ENCODE measurements at places on chromosomes 2 and 18.

DNA sequence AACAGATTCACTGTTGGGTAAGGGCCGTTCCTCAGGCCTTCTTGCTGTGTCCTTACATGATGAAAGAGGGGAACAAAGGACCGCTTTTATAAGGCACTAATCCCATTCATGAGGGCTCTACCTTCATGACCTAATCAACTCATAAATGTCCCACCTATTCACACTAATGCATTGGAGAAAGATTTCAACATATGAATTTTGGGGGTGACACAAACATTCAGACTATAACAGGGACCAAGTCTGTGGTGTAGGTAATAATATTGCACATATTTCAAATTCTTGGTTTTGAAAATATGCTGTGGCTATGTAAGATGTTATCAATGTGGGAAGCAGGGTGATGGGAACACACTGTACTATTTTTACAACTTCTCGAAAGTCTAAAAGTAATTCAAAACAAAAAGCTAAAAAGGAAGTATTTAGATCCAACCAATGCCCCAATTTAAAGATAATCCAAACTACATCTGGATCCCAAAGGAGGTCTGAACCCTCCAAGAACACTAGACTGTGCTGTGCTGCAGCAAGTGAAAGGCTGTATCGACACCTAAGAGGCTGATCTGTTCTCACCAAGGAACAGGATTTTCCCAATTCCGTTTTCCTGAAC is 82.4 kb upstream of the TGIF1 start:
- no peak for DNase-seq

DNA sequence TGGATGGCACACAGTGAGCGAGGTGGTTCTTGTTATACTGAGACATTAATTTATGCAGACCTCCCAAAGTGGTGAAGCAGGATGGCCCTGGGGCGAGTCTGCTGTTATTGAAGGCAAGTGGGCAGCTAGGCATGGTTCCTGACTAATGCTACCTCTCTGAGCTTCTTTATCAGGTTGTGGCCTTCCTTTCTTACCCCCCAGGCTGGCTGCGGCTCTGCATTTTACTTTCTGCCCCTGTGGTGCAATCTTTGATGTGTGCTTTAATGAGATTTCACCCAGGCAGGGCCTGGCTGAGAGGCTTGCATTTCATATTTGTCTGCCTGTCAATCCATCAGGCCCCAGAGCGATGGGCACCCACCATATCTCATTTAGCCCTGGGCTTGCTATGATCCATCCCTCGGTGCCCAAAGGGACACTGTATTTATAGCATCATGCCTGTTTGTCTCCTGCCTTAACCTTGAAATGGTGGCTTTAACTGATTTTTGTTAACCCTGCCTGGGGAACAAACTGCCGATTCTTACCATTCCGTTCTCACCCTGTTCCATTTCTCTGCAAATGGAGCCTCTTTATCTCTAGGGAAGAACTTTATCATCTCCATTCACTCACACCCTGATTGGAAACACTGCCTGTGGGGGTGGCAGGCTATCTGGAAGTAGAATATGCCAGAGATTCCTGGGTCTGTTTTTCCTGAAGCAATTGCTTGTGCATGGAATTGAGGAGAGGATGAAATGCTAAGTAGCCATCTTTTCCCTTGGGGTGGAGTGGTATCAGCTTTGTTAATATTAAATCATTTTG is 316.2 kb upstream of the THSD7B start:
- no peak for DNase-seq

GRCh38 chr2:73746877-73747208 is 9.7 kb upstream of the TPRKB start:
- DNase-seq, result no peak

DNA sequence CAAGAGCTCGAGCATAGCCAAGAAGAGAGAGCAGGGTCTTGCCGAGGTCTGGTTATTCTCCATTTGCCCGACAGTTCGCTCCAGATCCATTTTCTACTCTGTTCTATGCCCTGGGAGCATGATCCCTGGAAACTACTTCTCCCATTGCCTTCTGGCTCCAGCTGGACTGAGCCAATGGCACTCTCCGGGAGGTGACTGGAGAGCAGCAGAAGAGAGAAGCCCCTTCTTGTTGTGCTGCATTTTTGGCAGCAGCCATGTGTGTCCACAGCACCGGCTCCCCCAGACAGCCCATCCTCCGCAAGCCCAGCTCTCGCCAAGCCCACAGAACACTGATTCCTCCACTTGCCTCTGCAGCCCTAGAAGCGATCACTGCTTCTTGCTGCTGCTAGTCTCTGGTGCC is 345.5 kb downstream of the TNS1 start:
- no peak for DNase-seq

DNA sequence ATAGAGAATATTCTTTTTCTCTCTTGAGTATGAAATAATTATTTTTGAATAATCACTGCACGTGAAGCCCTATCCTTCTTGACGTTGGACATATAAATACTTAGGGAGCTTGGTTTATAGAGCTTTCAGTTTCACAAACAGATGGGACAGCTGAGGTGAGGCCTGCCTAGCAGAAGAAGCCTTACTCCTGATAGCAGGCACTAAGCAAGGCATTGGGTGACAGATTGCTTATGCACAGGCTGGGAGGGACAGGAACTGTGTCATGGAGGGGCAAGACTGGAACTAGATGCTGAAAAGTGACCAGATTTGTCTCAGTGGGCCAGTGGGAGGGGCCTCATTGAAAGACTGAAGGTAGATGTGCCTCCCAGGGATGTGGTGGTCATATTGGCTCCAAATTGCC is 220.8 kb downstream of the NEDD4L start:
- DNase-seq, result no peak

GRCh38 chr2:241862093-241862492 is 3.4 kb upstream of the PDCD1 start:
- peak; percentile 16 for DNase-seq

DNA sequence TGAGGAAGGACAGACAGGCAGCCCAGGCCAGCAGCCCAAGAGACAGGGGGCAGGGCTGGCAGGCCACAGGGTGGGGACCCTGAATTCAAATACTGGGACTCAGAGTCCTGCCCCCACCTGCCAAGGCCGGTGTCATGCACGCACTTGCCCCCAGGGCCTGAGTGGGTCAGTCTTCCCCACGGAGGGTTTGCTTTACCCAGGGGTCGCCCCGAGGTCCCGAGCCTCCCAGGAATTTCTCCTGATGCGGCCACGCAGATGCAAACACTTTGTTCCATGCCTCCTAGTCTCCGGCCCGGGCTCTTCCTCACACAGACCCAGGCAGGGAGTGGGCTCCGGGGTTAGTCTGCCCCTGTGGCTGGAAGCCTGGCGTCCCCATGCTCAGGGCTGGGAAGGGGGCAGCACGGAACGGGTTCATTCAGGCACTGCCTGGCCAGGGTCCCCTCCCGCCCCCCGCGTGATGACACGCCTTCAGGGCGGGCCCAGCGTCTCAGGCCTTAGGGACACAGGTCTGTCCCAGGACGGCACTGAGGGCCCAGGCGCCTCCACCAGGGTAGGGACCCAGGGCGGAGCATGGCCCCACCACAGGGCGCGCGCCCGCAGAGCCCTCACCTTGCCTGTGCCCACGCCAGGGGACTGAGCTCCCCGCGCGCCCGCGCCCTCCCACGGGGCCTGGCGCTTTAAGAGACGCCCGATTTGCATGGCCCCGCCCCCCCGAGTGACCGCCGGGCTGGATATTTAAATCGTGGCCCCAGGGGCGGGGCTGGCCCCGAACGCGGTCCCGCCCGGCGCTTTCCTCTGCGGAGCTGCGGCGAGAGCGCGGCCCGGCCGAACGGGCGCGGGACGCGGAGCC is at the start of gene SNED1:
TSS of gene SNED1 (plus strand) at position 763 of the 850 bp plus-strand sequence. CDS start 220 bp downstream, outside the sequence.
- peak; percentile 86 for DNase-seq

DNA sequence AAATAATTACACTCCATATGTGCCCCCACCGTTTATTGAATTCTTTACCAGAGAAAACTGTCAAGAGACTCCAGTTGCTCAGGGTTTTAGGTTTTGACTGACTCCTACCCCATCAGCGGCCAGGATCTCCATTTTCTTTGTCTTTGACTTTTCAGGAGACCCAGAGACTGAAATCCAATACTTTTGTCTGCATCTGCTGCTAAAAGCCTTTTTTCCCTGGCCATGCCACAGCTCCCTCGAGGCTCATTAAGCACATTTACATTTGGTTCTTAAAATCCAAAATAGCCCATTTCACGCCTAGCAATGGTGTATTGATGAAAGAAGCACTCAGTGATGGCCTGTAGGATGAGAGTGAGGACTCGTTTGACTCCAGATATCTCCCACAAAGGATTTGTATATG is 332.6 kb upstream of the ACVR2A start:
- peak; percentile 39 for DNase-seq

GRCh38 chr18:48920408-48921038 is 30.2 kb downstream of the SMAD7 start:
- DNase-seq, result no peak

- no peak for DNase-seq
Measured at GRCh38 chr2:67838205-67838604, 224.6 kb downstream of the C1D start.

GRCh38 chr18:5073026-5073944 is 123.8 kb downstream of the AKAIN1 start:
- peak; percentile 37 for DNase-seq

DNA sequence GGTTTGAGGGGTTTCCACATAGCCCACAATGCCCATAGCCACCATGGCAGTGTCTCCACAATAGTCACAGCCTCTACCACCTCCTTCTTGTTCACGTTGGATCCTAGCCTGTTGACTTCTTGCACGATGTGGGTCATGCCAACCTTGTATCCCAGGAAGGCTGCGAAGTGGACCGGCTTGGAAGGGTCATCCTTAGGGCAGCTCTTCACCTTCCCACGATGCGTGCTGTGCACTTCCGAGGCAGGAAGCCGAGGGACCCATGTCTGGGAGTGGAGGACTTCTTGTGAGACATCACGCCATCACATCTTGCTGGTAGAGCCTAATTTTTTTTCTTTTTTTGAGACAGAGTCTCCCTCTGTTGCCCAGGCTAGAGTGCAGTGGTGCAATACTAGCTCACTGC is 144.6 kb upstream of the ASB18 start:
- no peak for DNase-seq

DNA sequence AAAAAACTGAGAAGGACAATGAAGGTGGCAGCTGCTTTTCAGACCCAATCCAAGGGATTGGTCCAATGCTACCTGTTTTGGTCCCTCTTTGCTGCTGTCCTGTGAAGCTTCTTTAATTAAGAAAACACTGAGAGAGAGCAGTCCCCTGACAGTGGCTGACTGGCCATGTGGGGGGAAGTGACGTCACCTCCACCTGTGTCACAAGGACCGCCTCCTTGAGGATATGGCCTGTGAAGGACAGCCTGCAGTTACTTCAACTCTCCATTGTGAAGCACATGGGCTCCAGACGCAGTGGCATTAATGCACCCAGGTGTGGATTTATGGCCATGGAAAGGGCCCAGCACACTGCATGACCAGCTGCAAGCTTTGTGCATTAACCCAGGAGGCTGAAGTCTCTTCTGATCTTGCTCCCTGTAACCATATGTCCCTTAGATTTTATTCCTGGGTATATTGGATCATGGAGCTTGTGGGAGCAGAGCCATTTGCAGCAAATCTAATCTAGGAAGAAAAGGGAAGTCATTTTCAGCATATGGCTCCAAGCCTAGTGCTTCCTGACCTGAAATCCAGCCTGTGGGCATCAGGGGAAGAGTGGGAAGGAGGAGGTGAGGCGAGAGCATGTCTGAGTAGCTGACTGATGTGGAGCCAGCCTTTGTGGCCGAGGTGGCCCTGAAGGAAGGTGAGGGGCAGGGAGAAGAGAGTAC is 32.2 kb downstream of the KIF5C start:
- no peak for DNase-seq

DNA sequence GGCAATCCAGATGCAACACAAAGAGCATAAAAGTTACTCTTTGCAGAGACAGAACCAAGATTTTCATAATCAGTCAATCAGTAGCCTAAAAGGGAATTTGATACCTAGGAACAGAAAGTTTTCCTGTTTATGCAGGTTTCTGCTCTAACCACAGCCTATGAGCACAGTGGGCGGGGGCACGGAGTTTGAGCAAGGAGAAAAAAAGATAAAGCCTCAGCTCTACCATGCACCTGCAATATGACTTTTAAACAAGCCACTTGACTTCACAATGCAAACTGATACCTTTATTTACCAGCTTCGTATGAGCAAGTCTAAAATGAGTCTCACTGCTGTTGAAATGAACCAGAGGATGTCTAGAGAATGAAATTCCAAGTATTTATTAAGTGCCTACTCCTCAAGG is 5.6 kb upstream of the LRATD1 start:
- no peak for DNase-seq

DNA sequence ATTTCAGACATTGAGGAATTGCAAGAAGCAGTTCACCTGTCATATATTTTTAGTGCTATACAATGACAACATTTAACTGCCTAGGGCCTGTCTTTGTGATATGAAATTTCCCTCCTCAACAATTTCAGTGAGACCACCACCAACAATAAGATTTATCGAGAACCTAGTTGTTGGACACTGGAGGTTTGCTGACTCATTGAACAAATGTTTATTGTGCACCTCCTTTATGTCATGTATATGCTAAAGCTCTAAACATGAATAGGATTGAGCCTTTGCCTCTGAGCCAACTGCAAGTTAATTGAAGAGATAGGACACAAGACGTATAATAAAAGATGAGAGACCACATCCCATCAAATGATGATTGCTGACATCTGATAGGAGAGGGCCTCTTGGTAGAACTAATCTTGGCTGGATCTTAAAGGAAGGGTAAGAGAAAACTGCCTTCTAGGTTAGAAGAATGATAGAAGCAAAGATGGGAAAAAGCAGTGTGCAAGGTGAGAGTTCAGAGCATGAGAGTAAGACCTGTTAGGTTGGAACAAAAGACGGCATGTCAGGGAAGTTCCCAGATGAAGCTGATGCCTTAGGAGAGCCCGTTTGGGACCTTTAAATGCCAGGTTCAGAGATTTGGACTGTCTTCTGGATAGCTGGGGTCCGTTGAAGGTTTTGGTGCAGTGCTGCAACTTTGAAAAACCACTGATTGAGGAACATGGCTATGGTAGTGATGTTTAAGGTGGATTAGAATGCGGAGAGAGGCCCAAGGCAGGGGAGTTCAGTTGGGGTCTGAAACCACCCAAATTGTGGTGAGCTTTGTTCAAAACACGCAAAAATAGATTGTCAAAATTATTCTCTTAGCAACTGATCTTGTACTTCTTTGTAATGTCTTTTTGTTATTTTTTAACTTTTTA is 133.0 kb upstream of the EML6 start:
- no peak for DNase-seq

All from glutamatergic neuron (in vitro differentiated cells).